ENCODE measurements at places on chromosomes 13 and 19. TPM values are rescaled to one million over a fixed set of nuclear protein-coding genes. Genes with fewer than 3 reads are reported as not detected.
A peak's percentile ranks its signal among the peaks of the same experiment; 100 is the strongest.

DNA sequence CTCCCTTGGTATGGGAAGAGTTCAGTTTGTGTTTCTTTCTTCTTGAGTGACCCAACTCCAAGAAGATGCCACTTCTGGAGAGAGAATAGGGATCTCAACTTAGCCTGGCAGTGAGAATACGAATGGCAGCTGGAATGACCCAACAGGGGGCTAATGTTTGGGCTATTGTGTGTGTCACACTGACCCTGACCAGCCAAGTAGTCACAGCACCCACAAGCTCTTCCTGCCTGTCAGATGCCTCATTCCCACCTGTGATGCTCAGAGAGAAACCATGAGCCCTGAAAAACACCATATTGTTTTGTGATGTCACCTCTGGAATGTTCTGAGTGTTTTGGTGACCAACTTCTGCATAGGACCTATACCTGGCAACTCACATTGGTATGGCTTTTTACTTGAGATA lies at the start of gene CBY2:
Gene CBY2, plus strand, starts transcription at position 233 of the 400 bp plus-strand sequence. Its CDS starts 71 bp downstream, at position 304.
- no peak within 1 kb of the TSS for H3K27ac ChIP-seq
- H3K4me3 ChIP-seq, result no peak within 1 kb of the TSS
- H3K36me3 ChIP-seq, result no peaks in the 10 kb centered on the region
- H3K27me3 ChIP-seq, result no peaks in the 10 kb centered on the region
- H3K4me1 ChIP-seq, result no peaks in the 10 kb centered on the region

- DNase-seq, result no peak
- H3K36me3 ChIP-seq, result no peaks in the 10 kb centered on the region
- H3K4me1 ChIP-seq, result no peaks in the 10 kb centered on the region
Observed at GRCh38 chr13:74253161-74253560, 119.0 kb upstream of the KLF12 start.

- no peaks in the 10 kb centered on the region for H3K4me1 ChIP-seq
- H3K4me3 ChIP-seq, result no peak overlapping the region
- H3K36me3 ChIP-seq, result no peaks in the 10 kb centered on the region
- DNase-seq, result no peak
- H3K27me3 ChIP-seq, result no peaks in the 10 kb centered on the region
Observed at GRCh38 chr19:35363711-35364425, 5.6 kb downstream of the FFAR3 start.

GRCh38 chr19:53600217-53600616 lies 31.6 kb upstream of the DPRX start:
- H3K36me3 ChIP-seq, result no peaks in the 10 kb centered on the region
- no peak overlapping the region for H3K27ac ChIP-seq
- no peak overlapping the region for H3K4me3 ChIP-seq

GRCh38 chr13:73107481-73107880 lies 48.7 kb downstream of the KLF5 start:
- H3K27ac ChIP-seq, result no peak overlapping the region
- no peak overlapping the region for H3K4me3 ChIP-seq
- H3K36me3 ChIP-seq, result no peaks in the 10 kb centered on the region

DNA sequence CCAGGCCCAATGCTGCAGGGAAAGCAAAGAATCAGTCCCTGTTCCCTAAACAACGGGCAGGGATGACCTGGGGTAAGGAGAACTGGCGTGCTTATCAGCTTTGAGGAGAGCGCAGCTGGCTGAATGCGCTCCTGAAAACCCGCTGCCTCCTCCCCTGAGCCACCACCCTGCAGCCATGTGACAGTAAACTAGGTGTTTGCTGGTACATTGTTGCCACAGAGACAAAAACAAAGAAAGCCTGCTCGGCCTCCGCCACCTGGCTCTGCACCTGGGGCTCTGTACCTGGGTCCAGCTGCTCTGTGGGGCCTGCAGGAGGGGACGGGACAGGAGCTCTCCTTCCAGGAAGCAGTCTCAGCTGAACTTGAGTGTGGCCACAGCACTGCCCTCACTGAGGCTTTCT lies 21.8 kb downstream of the MCF2L start:
- peak overlapping the region; percentile 32 for H3K27ac ChIP-seq
- DNase-seq, result peak; percentile 78
- no peaks in the 10 kb centered on the region for H3K27me3 ChIP-seq
- H3K4me1 ChIP-seq, result no peaks in the 10 kb centered on the region
- H3K4me3 ChIP-seq, result no peak overlapping the region
- H3K36me3 ChIP-seq, result no peaks in the 10 kb centered on the region

DNA sequence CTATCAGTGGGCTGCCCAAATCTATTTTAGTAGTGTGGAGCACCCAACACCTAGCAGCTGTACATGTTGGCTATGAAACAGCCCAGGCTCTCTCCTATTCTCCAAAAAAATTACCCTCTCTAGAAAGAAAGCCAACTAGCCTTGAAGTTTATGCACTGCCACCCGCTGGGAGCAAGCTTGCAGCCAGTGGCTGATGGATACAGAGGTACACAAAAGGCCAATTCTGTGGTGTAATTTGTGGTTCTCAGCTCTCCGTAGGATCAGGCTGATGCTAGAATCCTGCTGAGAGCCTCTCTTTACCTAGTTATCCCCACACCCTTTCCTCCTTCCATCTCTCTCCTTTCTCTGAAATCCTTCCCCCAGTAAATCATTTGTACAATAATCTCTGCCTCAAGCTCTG lies 1120.7 kb downstream of the DIAPH3 start:
- no peak overlapping the region for H3K27ac ChIP-seq
- no peaks in the 10 kb centered on the region for H3K4me1 ChIP-seq
- no peaks in the 10 kb centered on the region for H3K27me3 ChIP-seq
- H3K36me3 ChIP-seq, result no peaks in the 10 kb centered on the region

GRCh38 chr13:102680842-102681740 lies 13.8 kb downstream of the METTL21C start:
- no peaks in the 10 kb centered on the region for H3K27me3 ChIP-seq
- peaks cover 3% of the 10 kb centered on the region for H3K4me1 ChIP-seq
- H3K36me3 ChIP-seq, result peaks cover 46% of the 10 kb centered on the region
- no peak for DNase-seq
- H3K4me3 ChIP-seq, result no peak overlapping the region

GRCh38 chr19:46206176-46206575 lies 23.4 kb upstream of the IGFL1 start:
- no peak for DNase-seq
- H3K36me3 ChIP-seq, result no peaks in the 10 kb centered on the region
- no peak overlapping the region for H3K27ac ChIP-seq

- H3K4me1 ChIP-seq, result no peaks in the 10 kb centered on the region
- no peak for DNase-seq
- no peaks in the 10 kb centered on the region for H3K27me3 ChIP-seq
- no peak overlapping the region for H3K4me3 ChIP-seq
- no peak overlapping the region for H3K27ac ChIP-seq
Observed at GRCh38 chr19:10797541-10798256, 38.3 kb downstream of the TMED1 start.

DNA sequence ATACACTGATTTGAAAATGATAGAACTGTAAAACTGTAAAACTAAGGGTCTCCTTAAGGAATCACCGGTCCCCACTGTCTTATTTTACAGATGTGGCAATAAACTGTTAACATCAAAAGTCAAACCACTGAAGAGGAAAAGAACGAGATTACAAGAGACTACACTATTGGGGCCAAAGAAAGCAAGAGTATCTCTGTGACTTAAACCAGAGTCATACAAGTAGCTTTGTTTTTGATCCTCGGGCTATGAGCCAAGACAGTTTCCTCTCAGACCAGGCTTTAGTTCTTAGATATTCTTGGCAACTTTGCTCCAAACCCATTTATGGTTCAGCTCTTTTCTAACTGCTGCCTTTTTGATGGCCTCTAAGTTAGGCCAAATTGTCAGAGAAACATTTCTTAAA lies 113.8 kb downstream of the TBC1D4 start:
- H3K4me3 ChIP-seq, result no peak overlapping the region
- no peak for DNase-seq
- no peaks in the 10 kb centered on the region for H3K36me3 ChIP-seq
- H3K27me3 ChIP-seq, result no peaks in the 10 kb centered on the region

GRCh38 chr19:35848919-35849505 lies 3.3 kb downstream of the NPHS1 start:
- no peaks in the 10 kb centered on the region for H3K4me1 ChIP-seq
- peaks cover 77% of the 10 kb centered on the region for H3K27me3 ChIP-seq
- no peak for DNase-seq
- H3K4me3 ChIP-seq, result no peak overlapping the region

DNA sequence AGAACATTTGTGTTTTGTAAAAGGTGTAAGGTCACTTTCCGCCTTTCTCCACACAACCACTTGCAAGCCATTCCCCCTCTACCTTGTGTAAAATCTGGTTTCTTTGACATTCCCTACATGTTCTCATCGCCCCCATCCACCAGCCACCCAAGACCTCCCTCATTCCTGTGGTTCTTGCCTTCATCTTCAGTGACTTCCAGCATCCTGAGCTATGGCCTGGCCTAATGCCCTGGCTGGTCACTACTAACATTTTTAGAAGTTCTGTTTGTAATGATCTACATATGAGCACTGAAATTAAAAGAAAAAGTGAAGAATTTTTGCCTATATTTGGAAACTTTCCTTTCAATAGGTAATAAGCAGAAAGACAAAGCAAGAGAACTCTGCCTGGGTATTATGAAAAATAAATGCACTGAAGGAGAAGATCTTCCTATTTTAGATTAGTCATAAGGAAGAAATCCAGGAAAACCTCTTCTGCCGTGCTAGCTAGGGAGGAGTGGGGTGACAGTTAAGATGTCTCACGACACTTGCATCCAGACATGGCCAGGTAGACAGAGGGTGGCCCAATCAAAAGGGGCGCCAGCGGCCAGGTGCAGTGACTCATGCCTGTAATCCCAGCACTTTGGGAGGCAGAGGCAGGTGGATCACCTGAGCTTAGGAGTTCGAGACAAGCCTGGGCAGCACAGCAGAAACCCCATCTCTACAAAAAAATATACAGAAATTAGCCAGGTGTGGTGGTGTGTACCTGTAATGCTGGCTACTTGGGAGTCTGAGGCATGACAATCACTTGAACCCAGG lies 28.1 kb upstream of the MPHOSPH8 start:
- no peak overlapping the region for H3K27ac ChIP-seq
- H3K4me1 ChIP-seq, result no peaks in the 10 kb centered on the region
- no peaks in the 10 kb centered on the region for H3K36me3 ChIP-seq
- peaks cover 40% of the 10 kb centered on the region for H3K27me3 ChIP-seq
- no peak for DNase-seq

DNA sequence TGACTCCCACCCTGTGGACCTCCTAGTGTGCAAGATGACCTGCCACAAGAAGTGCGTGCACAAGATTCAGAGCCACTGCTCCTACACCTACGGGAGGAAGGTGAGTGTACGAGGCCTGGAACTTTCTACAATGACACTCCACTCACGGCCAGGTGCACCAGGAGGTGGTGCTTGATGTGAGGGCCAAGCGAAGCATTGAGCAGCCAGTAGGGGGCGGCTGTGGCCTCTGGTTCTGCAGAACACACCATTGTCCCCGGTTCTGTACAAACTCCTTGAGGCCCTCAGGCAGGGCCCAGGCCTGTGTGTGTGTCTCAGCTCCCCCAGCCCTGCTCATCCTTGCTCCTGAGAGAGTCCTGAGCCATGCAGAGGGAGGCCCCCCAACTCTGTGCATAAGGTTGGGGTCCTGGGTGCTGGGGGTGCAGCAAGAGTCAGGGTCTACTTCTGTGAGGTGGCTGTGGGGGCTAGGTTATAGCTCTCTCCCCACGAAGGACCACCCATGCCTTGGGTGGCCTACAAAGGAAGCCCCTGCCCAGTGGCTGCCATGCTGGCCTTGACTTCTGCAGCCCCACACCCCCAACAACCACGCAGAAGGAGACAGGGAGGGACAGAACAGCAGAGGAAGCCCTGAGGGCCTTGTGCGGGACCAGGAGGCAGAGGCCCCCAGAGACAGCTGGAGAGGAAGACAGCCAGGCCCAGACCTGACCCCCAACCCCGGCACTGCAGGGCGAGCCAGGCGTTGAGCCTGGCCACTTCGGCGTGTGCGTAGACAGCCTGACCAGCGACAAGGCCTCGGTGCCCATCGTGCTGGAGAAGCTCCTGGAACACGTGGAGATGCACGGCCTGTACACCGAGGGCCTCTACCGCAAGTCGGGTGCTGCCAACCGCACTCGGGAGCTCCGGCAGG lies 9.7 kb upstream of the USE1 start:
- H3K36me3 ChIP-seq, result peaks cover 59% of the 10 kb centered on the region
- peak; percentile 92 for DNase-seq
- H3K4me3 ChIP-seq, result no peak overlapping the region

DNA sequence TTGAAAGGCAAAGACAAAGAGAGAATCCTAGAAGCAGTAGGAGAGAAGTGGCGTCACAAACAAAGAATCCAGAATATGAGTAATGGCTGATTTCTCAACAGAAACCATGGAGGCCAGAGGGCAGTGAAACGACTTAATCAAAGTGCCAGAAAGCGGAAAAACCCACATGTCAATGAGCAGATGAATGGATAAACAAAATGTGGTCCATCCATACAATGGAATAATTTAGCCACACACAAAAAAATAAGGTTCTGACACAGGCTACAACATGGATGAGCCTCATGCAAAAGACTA lies 52.2 kb upstream of the RANBP3 start:
- H3K4me3 ChIP-seq, result no peak overlapping the region
- H3K4me1 ChIP-seq, result no peaks in the 10 kb centered on the region
- DNase-seq, result no peak
- H3K27me3 ChIP-seq, result no peaks in the 10 kb centered on the region
- H3K36me3 ChIP-seq, result no peaks in the 10 kb centered on the region

DNA sequence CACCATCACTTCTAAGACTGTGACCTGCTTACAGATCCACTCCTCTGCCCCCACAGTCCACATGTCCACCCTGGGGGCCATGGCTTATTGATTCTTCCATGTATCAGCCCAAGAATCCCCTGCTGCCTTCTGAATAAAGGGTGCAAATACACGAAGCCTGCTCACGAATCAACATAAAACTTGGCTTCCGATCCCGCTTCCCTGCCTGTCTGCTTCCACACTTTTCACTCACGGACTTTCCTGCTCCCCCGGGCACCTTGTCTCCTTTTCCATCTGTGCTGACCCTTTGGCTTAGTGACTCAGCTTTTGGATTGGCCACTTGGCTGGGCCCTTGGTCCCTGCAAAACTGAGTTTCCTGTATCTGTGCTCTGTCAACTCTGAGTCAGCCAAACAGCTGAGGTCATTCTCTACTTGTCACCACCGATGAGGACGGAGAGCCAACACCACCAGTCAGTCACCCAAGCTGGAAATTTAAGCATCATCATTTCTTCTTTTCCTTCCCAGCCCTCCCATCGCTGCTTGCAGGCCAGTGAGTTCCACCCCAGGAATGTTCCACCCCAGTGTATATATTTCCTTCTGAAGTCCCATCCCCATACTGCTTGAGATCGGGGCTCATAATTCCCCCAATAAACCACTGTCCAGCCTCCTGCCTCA lies 11.4 kb upstream of the USP12 start:
- no peak overlapping the region for H3K4me3 ChIP-seq
- peaks cover 6% of the 10 kb centered on the region for H3K27me3 ChIP-seq
- H3K27ac ChIP-seq, result no peak overlapping the region
- no peaks in the 10 kb centered on the region for H3K4me1 ChIP-seq
- no peaks in the 10 kb centered on the region for H3K36me3 ChIP-seq
- no peak for DNase-seq

Gene HSPBP1
- 48.5 TPM for total RNA-seq

Gene HNRNPM
- total RNA-seq, result 255 TPM

Gene CCNA1
- total RNA-seq, result 0.31 TPM

Gene CEACAM8
- not detected for total RNA-seq

Gene NDUFA7
- total RNA-seq, result 75.7 TPM

Gene METTL21C
- total RNA-seq, result not detected

Gene UBL5
- 427 TPM for total RNA-seq

Gene ZNF491
- total RNA-seq, result 2.1 TPM

Gene CEACAM3
- total RNA-seq, result not detected

Gene FAAP24
- 4.6 TPM for total RNA-seq

Gene IGFL4
- total RNA-seq, result 0.90 TPM

Gene GSX1
- not detected for total RNA-seq

Measured in endodermal cell (in vitro differentiated cells).